ENCODE measurements at places on chromosomes 11 and 22.

- DNase-seq, result no peak
Measured at GRCh38 chr22:35995348-35995747, 33.3 kb downstream of the RBFOX2 start.

DNA sequence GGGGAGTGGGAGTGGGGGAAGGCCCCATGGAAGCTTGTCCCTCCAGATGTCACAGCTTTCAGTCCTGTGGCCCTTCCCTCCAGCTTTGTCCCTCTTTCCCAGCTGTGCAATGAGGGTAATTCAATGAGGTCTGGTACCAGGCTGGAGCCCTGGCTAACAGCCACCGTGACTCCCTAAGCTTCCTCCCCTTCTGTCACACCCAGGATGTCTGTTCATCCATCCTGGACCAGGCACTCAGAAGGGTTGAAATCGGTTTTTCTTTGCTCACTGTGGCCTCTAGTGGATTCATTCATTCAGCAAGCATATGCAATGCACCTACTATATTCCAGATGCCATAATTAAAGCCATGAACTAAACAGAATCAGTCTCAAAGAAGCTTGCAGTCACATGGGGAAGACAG is 38.7 kb downstream of the SYT13 start:
- DNase-seq, result no peak

DNA sequence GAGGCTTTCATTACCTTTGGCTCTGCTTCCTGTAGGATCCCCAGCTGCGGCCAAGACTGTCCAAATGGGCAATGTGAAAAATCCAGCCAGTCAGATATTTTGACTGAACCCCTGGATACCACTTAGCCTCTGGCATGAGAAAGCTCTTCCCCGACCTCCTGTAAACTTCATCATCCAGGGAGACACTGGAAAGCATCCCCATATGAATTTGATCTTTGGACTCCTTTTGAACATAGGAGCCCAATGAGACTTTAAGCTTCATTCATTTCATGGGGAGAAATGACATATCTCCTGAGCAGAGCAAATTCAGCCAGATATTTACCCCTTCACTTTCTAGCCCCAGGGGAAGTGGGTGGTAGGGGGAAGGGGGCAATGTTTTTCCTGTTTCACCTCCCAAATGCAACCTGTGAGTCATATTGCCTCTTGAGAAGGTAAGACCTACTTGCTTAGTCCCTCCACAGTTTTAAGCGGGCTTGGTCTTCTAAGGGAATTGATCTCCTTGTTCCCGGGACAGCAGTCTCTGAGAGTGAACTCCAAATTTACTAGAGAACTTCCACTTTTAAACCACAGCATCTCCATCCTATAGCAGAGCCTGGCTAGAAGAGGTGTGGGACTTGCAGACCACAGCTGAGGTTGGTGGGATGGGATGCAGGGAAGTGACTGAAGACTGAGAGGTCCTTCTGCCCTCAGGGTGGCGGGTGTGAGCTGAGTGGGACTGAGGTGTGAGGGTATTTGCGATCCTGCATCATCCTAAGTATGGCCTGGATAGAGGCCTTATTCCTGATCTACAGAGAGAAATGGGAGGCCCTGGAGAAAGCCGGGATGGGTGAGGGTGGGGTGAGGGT is 20.3 kb upstream of the POU2AF1 start:
- DNase-seq, result no peak

GRCh38 chr11:111561791-111562325 is 21.3 kb downstream of the LAYN start:
- no peak for DNase-seq

- DNase-seq, result no peak
Measured at GRCh38 chr11:102781676-102782075, 1.2 kb upstream of the MMP10 start.

GRCh38 chr22:31496735-31497146 is 405 bp downstream of the SFI1 start:
- no peak for DNase-seq

DNA sequence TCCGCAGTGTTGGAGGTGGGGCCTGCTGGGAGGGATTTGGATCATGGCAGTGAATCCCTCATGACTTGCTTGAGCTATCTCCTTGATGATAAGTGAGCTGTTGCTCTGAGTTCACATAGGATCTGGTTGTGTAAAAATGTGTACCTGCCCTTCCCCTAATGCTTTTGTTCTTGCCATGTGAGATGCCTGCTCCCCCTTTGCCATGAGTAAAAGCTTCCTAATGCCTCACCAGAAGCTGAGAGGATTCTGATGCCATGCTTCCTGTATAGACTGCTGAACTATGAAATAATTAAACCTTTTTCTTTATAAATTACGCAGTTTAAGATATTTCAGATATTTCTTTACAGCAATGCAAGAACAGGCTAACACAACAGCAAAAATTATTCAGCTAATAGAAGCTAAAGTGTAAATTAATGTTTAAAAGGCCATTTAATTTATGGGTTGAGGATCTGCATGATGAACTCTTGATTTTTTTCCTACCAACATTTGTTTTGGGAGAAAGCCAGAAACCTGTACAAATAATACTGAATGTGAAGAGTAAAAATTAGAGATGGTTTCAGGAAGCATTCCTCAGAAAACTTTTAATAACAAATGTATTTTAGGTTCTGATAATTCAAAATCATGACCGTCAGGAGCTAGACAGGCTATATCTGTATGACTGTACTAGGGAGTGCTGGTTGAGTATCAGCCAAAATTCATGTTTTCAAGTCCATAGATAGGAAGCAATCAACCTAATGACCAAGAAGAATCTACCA is 177.5 kb upstream of the GRIA4 start:
- no peak for DNase-seq
